ENCODE measurements at places on chromosomes 12 and 14. TPM values are rescaled to one million over a fixed set of nuclear protein-coding genes. Genes with fewer than 3 reads are reported as not detected.

- DNase-seq: no peak
Observed at GRCh38 chr14:58646479-58646878, 8.7 kb downstream of the DACT1 start.

FOXN4 gene
- total RNA-seq: not detected

- no peak for DNase-seq
Observed at GRCh38 chr12:55741931-55742680, 816 bp upstream of the GDF11 start.

ZNF740 gene
- total RNA-seq: 35.9 TPM

MYH6 gene
- total RNA-seq: not detected

- no peak for DNase-seq
Observed at GRCh38 chr12:128365032-128365431, 98.1 kb downstream of the TMEM132C start.

CLEC9A gene
- not detected for total RNA-seq

FAM90A1 gene
- total RNA-seq: 0.27 TPM

GRCh38 chr12:39616251-39616650, 3.4 kb downstream of the ABCD2 start:
- no peak for DNase-seq

GRCh38 chr12:131564845-131565244, 146.0 kb upstream of the SFSWAP start:
- DNase-seq: no peak

DNA sequence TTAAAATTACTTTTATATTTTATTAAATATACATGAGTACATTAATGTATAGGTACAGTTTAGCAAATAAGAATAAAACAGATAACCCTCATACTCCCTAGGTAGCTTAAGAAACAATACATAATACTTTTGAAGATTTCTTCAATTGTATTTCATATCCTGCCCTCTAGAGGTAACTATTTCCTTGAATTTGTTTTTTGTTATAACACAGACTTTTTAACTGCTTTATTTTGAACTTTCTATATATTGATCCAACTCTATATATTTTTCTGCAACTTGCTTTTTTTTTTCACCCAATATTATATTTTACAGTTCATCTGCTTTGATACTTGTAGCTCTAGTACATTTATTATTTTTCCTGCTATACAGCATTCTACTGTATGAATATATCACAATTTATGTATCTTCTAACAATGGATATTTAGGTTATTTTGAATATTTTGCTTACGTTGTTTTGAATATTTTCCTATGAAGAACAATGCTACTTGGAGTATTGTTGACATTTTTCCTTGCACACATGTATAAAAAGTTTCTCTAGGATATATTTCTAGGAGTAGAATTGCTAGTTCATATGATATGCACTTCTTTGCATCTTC, 72.8 kb upstream of the ABCD2 start:
- DNase-seq: no peak

CAPS2 gene
- total RNA-seq: 3.2 TPM

DNA sequence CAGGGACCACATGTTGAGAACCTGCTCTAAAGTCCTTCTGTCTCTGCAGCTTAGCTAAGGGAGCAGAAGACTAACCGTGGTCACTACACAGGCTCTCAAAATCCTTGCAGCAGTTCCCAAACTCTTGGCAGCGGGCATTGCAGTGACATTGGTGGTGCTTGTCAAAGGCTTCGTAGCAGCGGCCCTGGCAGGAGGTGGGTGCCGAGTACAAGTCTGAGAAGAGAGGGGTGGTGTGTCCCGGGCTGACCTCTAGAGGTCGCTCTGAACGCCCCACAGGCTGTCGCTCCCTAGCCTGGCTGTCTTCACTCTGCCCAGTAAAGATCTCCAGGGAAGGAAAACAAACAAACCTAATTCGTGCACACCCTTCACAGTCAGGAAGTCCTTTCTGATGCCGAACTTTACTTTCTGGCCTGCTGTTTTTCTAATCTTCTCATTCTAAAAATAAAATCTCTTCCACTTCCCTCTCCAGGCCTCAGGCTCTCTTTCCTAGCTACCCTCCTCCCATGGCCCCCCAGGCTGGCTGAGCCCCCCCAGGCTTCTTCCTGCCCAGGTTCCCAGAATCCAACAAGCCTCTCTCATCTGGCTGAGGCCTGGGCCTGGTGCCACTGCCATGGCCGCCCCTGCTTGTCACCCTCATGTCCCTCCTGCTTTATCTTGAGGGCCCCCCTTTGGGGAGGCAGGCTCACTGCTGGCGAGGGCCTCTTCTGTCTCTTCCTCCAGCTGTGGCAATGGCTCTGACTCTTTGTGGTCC, 7.7 kb downstream of the ENDOU start:
- peak; percentile 74 for DNase-seq

SOAT2 gene
- total RNA-seq: 5.3 TPM

DNA sequence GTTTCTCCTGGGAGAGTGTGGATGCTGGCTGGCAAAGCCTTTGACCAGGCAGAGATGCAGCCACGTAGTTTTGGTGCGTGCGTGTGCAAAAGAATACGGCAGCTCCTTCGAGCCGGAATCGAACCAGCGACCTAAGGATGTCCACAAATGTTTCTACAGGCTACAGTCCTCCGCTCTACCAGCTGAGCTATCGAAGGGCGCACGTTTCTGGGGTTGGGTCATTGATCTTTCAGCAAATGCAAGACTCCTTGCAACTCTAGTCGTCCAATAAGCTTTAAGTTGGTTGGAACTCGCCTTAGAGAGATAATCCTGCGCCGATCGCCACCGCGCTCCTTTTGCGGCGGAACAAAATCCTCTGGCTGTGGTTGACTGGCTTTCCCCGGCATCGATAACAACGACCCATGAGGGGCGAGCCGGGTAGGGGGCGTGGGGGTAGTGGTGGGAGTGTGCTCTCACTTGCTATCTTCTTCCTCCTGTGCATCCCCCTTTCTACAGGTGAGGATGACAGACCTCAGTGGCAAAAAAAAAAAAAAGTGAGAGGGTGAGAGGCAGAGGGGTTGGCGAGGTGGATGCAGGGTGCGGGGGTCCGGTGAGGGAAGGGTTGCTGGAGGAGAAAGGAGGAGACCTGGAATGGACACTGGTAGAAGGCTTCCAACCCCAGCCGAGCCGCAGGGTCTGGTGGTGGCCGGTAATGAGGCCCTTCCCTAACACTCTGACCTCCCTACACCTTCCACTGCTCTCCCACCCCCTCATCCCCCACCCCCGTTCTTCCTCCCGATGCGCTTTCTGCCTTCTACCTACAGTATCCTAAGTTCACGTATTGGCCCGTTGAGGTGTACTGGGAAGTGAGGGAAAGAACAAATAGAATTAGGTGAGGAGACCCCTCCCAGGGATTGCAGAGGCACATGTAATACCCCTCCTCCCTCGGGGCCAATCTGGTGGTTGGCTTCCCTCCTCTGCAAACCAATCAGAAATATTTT, 11.8 kb upstream of the OR6S1 start:
- peak; percentile 86 for DNase-seq

DNA sequence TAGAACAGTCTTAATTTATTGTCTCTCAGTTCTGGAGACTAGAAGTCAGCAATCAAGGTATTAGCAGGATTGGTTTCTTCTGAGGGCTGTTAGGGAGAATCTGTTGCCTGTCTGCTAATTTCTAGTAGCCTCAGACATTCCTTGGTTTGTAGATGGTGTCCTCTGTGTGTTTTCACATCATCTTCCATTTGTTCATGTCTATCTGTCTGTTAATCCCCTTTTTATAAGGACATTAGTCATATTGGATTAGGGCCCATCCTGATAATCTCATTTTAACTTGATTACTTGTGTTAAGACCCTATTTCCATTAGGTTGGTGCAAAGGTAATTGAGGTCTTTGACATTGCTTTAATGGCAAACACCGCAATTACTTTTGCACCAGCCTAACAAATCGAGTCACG, 34.3 kb downstream of the TBC1D15 start:
- no peak for DNase-seq

UNC119B gene
- total RNA-seq: 23.8 TPM

GRCh38 chr12:65740506-65740872, 83.8 kb upstream of the HMGA2 start:
- DNase-seq: peak; percentile 5

- no peak for DNase-seq
Observed at GRCh38 chr14:84090837-84091236, 1439.1 kb upstream of the FLRT2 start.

DNA sequence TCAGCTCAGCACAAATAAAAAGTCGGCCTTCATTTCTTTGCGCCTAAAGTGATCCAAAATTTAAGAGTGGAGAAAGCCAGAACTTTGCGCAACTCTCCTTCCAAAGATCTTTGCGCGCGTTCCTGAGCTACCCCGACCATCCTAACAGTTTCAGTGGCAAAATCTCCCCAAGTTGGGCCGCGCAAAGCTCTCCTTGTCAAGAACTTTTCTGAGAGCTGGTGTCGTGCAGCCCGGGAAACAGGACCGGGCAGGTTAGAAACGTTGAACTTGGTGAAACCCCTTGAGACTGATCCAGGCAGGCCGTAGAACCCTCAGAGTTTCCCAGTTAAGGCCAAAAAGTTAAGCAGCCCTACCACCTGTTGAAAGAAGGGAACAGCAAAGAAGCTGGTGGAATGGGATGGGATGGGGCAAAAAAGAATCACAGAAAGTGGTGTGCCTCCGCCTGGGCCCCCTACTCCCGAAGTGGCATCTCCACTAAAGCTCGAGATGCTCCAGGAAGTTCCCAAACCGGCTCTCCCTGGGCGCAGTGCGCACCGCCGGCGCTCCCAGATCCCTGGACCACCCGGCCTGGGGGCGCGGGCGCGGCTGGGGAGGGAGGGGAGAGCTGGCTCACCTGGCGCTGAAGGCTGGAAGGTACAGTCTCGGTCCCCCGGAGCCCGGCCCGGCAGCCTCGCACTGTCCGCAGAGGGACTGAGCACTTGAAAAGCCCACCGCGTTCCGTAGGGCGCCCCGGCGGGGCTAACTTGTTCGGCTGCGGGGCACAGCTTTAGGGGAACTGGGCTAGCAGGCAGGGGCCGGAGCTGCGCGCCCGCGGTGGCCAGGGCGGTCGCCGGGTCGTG, 768 bp downstream of the DBX2 start:
- no peak for DNase-seq

GRCh38 chr12:107223821-107224220, 130.5 kb upstream of the CRY1 start:
- DNase-seq: no peak

TCL1B gene
- total RNA-seq: not detected

DNA sequence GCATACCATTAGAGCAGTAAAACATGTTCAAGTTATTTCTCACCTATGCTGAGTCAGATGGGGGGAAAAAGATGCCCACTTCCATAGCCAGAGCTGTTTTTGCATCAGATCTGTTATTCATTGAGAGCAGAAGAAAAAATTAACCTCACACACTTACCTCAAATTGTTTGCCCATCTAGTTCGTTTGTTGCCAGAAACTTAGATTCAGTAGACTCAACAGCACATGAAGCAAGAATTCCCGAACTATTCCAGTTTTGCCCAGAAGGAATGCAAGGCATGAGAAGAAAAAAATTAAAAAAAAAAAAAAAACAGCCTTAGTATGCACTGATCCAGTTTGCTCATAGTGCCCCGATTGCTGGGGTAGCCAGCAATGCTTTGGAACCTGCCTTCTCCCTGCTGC, 12.4 kb upstream of the DPF3 start:
- DNase-seq: no peak

RND1 gene
- 2.3 TPM for total RNA-seq

GRCh38 chr12:113471619-113472171, at the start of gene LHX5:
LHX5 (minus strand) TSS chr12:113471871; CDS start chr12:113471498, 373 bp downstream.
- no peak for DNase-seq

DNA sequence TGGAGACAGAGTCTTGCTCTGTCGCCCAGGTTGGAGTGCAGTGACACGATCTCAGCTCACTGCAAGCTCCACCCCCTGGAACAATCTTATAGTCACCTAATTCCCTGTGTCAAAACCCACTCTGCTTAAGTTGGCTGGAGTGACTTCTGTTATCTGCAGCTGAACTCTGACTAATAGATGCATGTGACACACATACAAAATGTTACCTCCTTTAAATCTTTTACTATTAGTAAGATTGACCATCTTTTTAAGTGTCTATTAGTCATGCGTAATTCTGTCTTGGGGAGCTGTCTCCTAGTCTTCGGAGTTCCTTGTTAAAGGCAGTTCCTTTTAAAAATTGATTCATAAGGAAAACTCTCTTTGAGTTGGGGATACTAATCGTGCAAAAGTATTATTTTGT, 7.4 kb downstream of the IFI27L1 start:
- no peak for DNase-seq

- DNase-seq: no peak
Observed at GRCh38 chr12:64445490-64445889, 6.4 kb upstream of the TBK1 start.

DNA sequence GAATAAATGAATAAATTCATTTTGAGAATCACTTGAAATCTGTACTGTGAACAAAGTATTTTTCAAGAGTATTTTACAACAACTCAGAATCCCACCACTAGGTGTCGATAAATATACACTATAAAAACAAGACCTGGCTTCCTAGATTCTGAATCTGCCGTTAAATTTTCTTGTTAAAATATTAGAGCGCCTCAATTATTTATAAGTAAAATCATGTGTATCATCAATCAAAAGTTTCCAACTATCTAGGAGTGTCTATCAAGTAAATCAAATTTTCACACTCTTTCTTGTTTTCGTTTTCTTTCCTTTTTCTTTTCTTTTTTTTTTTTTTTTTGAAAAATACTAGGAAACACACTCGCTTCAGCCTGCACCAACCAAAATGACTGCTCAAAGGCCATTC, 179.2 kb upstream of the DCN start:
- no peak for DNase-seq

- no peak for DNase-seq
Observed at GRCh38 chr14:95255013-95255412, 64.7 kb downstream of the CLMN start.

Measured in activated CD8-positive, alpha-beta T cell treated with anti-CD3 and anti-CD28 coated beads for 36 hours (primary cell).